ENCODE measurements at places on chromosomes 16 and 17.

- DNase-seq, result no peak
Measured at GRCh38 chr17:74839990-74840852, 19.5 kb downstream of the GRIN2C start.

GRCh38 chr16:14061732-14062259 is 9.3 kb upstream of the MRTFB start:
- DNase-seq, result no peak

- no peak for DNase-seq
Measured at GRCh38 chr17:77685881-77686486, 272.5 kb upstream of the TNRC6C start.

DNA sequence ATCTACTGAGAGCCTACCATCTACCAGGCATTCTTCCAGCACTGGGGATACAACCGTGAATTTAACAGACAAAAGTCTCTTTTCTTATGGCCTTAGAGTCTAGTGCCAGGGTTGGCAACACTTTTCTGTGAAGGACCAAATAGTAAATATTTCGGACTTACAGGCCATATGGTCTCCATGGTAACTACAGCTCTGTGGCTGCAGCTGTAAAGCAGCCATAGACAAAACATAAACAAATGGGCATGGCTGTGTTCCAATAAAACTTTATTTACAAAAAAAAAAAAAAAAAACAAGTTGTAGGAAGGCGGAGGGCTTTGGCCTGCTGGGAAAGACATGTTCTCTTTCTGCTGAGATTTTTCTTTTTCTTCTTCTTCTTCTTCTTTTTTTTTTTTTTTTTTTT is 98.7 kb downstream of the ABCC12 start:
- no peak for DNase-seq

- no peak for DNase-seq
Measured at GRCh38 chr17:61253937-61254574, 145.6 kb upstream of the TBX2 start.

GRCh38 chr16:56505181-56505580 is 14.6 kb downstream of the BBS2 start:
- DNase-seq, result no peak

DNA sequence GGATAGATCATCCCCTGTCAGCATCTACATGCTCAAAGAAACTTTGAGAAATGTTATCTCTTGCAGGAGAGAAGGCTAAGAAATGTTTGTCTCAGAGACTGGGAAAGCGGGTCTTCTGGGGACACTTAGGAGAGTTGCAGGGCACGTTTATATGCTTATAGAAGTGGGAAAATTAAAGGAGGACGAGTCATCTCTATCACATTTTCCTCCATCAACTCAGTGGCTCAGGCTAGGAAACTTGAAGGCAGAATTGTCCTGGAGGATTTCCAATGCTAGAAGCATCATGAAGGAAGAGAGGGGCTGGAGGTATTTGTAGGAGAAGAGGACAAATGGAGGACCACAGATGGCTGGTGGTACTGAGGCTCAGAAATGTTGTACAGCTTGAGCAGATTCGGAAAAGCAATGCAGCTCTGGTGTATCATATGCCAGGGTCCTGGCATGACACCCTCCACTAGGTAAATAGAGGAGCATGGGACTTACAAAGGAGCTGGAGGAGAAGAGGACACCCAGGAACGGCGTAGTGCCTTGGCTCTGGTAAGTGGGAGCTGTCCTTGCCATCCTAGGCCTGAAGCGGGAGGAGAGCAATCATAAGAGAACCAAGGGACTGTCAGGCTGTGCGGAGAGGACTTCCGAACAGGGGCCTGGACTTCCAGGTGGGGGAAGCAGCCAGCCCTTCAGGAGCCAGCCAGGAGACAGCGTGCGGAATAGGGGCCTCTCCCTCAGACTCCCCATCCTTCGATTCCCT is 4.5 kb upstream of the HS3ST3B1 start:
- DNase-seq, result no peak

DNA sequence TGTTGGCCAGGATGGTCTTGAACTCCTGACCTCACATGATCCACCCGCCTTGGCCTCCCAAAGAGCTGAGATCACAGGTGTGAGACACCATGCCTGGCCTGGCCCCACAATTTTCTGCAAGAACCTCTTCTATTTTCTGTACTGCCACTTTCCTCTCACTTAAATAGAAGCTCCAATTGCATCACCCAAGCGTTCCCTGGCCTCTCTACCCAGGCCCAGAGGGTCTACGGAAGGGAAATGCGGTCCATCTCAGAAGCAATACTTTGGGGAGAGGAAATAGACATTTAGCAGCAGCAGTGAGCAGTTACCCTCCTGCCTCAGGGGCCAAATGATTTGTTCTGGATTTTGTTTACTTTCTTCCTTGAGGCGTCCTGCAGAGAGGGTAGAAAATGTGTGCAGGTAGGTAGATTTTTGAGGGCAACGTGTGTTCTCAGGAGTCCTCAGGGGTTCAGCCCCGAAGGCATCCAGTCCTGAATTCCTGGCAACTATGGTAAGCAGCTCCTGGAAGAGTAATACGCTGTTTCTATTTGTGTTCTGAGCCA is 11.0 kb downstream of the SLC6A4 start:
- no peak for DNase-seq

DNA sequence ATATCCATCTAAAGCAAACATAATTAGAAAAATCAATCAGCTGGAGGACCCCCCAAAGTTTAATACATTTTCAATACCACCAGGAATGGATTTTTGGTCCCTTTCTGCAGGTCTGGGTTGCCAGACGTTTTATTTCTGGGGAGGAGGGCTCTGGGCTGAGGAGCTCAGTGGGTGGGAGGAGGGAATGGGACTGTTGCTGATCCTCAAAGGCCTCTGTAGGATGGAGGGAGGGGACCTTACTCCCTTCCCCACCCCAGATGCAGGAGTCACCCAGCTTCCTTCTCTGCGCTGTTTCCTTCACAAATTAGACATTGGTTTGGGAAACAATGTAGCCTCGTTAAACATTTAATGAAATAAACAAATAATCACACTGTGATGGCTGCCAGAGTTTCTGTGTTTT is 6.6 kb downstream of the RND2 start:
- DNase-seq, result no peak

DNA sequence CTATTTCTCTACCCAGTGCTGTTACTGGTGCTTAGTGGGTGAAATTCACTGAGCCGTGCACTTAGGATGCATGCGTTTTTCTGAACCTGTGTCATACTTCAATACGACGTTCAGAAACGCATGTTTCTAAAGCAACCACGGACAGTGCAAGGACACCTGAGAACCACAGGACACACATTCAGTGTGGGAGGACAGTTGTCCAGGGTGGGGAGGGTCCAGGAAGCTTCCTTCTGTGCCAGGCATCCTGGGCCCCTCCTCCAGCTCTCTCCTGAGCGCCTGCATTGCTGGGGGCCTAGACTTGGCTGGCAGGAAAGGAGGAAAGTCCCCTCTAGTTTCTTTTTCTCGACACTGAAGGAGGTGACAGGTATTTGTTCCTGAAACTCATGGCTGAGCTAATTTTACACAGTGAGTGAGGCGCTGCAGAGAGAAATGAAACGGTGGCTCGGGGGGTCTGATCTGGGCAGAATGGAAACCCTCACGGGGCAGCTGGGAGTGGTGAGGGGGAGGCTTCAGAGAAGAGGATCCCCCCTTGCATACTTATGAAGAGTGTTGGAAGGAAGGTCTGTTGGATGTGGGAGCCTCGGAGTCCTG is 89.9 kb downstream of the IRF8 start:
- no peak for DNase-seq

GRCh38 chr17:30549864-30550511 is 72.8 kb downstream of the GOSR1 start:
- no peak for DNase-seq

- DNase-seq, result no peak
Measured at GRCh38 chr16:53511084-53511402, 8.0 kb upstream of the AKTIP start.

- DNase-seq, result no peak
Measured at GRCh38 chr16:30085247-30085646, 6.5 kb downstream of the TBX6 start.

- no peak for DNase-seq
Measured at GRCh38 chr16:2250652-2251295, 613 bp downstream of the ECI1 start.

GRCh38 chr16:59545721-59546120 is 811.6 kb upstream of the GOT2 start:
- DNase-seq, result no peak

- no peak for DNase-seq
Measured at GRCh38 chr16:23505180-23505665, 5.1 kb downstream of the GGA2 start.

GRCh38 chr17:44972953-44973352 is 4.8 kb upstream of the C1QL1 start:
- no peak for DNase-seq

DNA sequence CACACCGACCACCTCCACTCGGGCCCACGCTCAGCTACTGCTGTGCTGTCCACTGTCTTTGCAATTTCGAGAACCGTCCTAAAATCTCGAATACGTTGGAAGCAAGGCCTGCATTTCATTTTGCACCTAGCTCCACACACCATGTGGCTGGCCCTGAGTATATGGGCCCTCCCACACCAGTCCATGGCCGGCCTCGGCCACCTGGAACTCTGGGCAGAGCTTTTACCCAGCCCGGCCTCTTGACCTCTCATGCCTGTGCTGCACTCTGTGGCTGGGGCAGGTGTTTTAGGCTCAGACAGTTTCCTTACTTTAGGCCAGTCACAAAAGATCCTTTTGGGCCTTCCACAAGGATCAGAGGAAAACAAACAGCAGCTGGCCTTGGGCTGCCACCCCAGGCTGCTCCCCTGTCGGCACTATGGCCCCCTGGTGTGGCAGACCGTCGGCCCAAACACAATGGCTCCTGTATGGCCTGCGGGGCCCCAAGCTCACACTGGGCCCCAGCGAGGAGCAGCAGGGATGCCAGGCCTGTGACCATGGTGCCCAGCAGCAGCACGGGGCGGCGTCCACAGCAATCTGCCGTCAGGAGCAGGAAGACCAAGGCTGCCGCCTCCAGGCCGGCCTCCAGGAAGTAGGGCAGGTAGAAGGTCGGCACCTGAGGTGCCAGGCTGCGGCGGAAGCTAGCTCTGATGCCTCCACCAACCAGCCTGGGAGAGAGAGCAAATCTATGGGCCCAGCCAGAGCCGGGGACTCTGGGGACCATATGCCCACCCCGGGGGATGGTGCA is 2.5 kb downstream of the SLC22A31 start:
- no peak for DNase-seq

- no peak for DNase-seq
Measured at GRCh38 chr16:1754204-1754603, 17.1 kb downstream of the NME3 start.

DNA sequence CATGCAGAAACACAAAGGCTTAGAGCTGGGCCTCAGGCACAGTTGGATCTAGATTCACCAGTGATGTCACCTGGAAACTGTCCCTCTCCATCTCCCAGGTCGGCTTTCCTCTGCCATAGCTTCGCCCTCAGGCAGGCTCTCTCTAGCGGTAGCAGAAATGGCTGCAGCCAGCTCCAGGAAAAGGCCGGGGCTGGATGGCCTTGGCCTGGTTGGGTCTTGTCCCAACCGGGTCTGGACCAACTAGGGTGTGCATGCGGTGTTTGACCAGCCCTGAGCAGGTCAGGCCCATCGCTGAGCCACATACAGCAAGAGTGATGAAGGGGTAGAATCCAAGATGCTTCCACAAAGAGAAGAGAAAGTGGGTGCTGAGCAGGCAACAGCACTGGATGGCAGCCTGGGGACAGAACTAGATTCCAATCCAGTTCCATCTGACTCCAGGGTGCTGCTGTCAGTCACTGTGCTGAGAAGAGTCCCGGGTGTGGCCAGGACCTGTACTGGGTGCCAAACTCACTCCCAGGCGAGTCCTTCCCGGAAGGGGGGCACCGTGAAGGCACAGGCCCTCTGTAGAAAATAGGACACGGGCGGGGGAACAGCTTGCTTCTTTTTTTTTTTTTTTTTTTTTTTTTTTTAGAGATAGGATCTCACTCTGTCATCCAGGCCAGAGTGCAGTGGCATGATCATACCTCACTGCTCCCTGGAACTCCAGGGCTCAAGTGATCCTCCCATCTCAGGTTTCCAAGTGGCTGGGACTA is 51.8 kb downstream of the SOCS3 start:
- no peak for DNase-seq

DNA sequence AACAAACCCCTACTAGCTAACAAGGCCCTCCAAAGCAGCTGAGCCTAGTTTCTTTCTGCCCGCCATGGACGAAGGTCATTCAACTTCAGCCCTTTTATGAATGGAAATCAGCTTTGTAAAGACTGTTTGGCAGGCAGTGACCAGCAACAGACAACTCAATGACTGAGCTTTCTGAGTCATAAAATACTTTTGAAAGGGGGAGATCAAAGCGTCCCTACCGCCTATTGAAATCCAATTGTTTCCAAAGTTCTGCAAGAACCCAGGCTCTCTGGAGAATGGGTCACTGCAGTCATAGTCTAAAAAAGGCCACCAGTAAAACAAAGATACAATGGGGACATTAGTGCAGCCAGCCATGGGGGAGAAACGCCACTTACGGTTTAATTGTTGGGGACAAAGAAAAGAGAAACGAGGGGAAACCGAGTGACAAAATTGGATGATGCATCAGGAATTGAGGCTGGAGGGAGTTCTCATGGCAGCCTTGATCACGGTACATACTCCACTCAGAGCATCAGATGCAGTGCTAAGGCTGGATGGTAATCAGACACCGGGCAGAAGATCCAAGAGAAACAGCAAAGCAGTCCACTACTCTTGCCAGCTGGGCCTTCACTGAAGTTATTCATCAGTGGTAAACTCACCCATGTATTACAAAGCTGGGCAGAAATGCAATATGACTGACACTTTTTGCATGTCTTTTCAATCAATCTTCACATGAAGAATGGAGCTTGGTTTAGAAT is 9.8 kb downstream of the ADAMTS18 start:
- no peak for DNase-seq

- no peak for DNase-seq
Measured at GRCh38 chr16:28866454-28866804, 2.8 kb downstream of the SH2B1 start.

- DNase-seq, result no peak
Measured at GRCh38 chr16:82119405-82119804, 50.6 kb downstream of the MPHOSPH6 start.

- DNase-seq, result no peak
Measured at GRCh38 chr16:19153876-19154275, 14.2 kb upstream of the SYT17 start.

DNA sequence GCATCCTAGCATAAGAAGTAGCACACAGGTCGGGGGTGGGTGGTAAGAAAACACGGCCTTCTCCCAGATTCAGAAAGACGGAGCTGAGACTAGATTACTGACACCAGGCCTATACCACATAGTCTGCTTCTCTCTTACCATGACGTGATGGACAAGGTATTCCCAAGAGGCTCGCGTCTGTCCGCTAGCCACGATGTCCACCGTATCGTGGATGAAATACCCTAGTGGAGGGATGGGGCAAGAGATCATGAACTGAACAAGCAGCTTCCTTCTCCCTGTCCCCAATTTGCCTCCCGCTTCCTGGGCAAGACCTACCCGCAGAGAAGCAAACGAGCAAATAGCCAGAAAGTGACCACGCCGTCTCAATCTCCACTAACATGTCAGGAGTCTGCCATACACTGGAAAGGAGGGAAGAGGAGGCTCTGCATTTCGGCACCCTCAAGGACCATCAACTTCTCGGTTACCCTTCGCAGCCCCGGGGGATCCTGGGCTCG is 820 bp downstream of the TLCD1 start:
- no peak for DNase-seq

- no peak for DNase-seq
Measured at GRCh38 chr16:67449336-67449735, 18.4 kb downstream of the HSD11B2 start.
